ENCODE measurements at places on chromosomes 5 and 9. TPM values are rescaled to one million over a fixed set of nuclear protein-coding genes. Genes with fewer than 3 reads are reported as not detected.

DNA sequence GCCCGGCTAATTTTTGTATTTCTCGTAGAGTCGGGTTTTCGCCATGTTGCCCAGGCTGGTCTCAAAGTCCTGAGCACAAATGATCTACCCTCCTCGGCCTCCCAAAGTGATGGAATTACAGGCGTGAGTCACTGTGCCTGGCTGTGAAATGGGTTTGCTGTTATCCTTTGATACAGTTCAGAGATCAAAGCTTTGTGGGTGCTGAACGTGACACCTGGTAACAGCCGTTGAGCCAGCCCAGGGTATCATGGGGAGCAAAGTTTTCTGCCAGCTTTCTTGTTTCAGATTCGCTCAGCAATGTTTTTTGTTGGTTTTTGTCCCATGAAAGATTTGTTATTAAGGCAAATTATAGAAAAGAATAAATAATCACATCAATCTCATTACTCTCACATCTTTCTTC is 68.9 kb upstream of the LPAR1 start:
- no peaks in the 10 kb centered on the region for H3K4me1 ChIP-seq
- no peak overlapping the region for H3K4me3 ChIP-seq
- H3K36me3 ChIP-seq: no peaks in the 10 kb centered on the region
- no peak overlapping the region for H3K27ac ChIP-seq
- no peak for DNase-seq

DNA sequence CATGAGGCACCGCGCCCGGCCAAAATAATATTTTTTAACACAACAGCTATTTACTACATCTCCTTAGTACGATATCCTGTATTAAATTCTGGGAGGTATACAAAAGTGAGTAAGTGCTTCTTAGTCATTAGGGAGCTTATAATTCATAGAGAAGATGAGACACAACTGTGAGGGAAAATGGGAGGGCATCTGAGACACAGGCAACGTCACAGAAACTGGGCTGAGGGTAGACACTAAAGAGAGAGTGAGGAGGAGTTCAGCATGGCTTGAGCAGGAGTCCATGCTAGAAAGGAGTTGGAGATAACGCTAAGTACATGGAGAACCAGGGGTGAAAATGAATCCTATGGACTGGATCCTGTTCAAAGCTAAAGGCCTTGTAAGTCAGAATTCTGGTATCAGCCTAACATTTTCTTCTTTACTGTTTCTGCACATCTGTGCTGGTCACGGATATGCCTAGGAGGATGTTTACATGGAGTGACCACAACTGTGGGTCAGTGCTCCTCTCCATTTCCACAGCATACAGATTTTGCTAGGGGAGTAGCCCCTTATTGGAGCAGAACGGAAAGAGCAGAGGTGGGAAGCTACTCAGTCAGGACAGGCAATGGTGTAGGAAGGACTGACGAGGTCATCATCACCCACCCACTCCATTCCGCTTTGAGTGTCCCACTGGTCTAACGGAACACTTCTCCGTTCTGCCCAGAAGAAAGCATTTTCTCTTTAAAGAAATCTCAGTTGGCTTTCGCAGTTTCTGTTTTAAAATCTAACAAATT is 310.4 kb upstream of the EFNA5 start:
- no peak overlapping the region for H3K4me3 ChIP-seq
- no peak for DNase-seq
- H3K36me3 ChIP-seq: no peaks in the 10 kb centered on the region
- H3K4me1 ChIP-seq: peaks cover 34% of the 10 kb centered on the region
- H3K27me3 ChIP-seq: no peaks in the 10 kb centered on the region

GRCh38 chr9:36922548-36922947 is 111.5 kb downstream of the PAX5 start:
- H3K4me3 ChIP-seq: no peak overlapping the region
- H3K27me3 ChIP-seq: peaks cover 3% of the 10 kb centered on the region
- H3K36me3 ChIP-seq: no peaks in the 10 kb centered on the region
- no peak for DNase-seq
- no peak overlapping the region for H3K27ac ChIP-seq

Gene HNRNPAB
- 185 TPM for total RNA-seq

DNA sequence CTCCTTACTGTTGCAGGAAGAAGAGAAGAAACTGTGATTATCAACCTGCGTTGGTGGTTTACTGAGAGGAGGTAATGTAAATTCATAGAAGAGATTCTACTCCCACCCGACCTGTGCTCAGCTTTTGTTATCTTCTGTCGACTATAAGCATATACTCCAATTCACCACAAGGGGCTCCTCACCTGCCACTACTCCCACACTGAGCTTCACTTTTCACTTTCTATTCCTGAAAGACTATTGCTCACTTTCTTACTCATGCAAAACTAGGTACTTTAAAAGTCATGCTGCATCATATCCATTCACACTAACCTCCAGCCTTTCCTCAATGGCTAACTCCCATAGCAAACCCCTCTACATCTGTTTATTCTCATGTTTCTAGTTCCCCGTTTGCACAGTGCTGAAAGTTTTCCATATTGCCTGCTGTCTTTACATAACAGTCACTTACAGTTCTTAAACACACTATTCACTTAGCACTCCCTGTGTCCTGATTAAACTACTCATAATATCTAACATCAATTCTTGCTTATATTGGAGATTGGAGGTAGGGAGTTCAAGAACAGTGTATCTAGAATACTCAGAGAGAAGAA is 1062.6 kb downstream of the NR2F1-AS1 start:
- no peak for DNase-seq
- no peak overlapping the region for H3K4me3 ChIP-seq
- no peak overlapping the region for H3K27ac ChIP-seq
- no peaks in the 10 kb centered on the region for H3K36me3 ChIP-seq
- no peaks in the 10 kb centered on the region for H3K27me3 ChIP-seq
